ENCODE measurements at places on chromosomes 12 and 14. TPM values are rescaled to one million over a fixed set of nuclear protein-coding genes. Genes with fewer than 3 reads are reported as not detected.

TMEM52B gene
- not detected for total RNA-seq

MANSC4 gene
- not detected for total RNA-seq

KRT72 gene
- not detected for total RNA-seq

ABCD2 gene
- not detected for total RNA-seq

APOF gene
- total RNA-seq, result not detected

CCDC197 gene
- not detected for total RNA-seq

GPRC5A gene
- total RNA-seq, result 1.2 TPM

TAS2R10 gene
- total RNA-seq, result 0.31 TPM

CCDC196 gene
- not detected for total RNA-seq

KRT2 gene
- total RNA-seq, result not detected

ZC3H10 gene
- total RNA-seq, result 0.62 TPM

SCN8A gene
- 0.23 TPM for total RNA-seq

GLT8D2 gene
- total RNA-seq, result 15.4 TPM

ALX1 gene
- not detected for total RNA-seq

PLEKHG3 gene
- total RNA-seq, result 51.3 TPM

WNT1 gene
- total RNA-seq, result not detected

LRFN5 gene
- total RNA-seq, result not detected

SLC6A12 gene
- total RNA-seq, result not detected

KRT74 gene
- total RNA-seq, result not detected

TEAD4 gene
- 34.2 TPM for total RNA-seq

TAS2R9 gene
- not detected for total RNA-seq

RHEBL1 gene
- total RNA-seq, result 3.9 TPM

C12orf56 gene
- 0.23 TPM for total RNA-seq

ADGRD1 gene
- not detected for total RNA-seq

PYM1 gene
- 67.3 TPM for total RNA-seq

LRCOL1 gene
- not detected for total RNA-seq

TPH2 gene
- not detected for total RNA-seq

DTX1 gene
- total RNA-seq, result not detected

ITGB7 gene
- total RNA-seq, result 0.04 TPM

GALNT16 gene
- total RNA-seq, result not detected

SYCP3 gene
- not detected for total RNA-seq

NOVA1 gene
- total RNA-seq, result not detected

P2RX7 gene
- total RNA-seq, result 0.16 TPM

ENDOU gene
- total RNA-seq, result not detected

B4GALNT1 gene
- 1.2 TPM for total RNA-seq

CELA1 gene
- total RNA-seq, result not detected

NDUFA12 gene
- 147 TPM for total RNA-seq

C1QL4 gene
- 0.38 TPM for total RNA-seq

KLRF1 gene
- total RNA-seq, result not detected

IL26 gene
- total RNA-seq, result not detected

SYNDIG1L gene
- not detected for total RNA-seq

CLEC12A gene
- total RNA-seq, result not detected

GUCY2C gene
- 0.08 TPM for total RNA-seq

CARMIL3 gene
- total RNA-seq, result not detected

RPS6KA5 gene
- total RNA-seq, result 1.6 TPM

VRK1 gene
- 30.5 TPM for total RNA-seq

CBX5 gene
- total RNA-seq, result 25.7 TPM

AQP2 gene
- total RNA-seq, result not detected

EGLN3 gene
- total RNA-seq, result 1.8 TPM

IGF1 gene
- total RNA-seq, result not detected
